ENCODE measurements at places on chromosomes 3 and 15.

DNA sequence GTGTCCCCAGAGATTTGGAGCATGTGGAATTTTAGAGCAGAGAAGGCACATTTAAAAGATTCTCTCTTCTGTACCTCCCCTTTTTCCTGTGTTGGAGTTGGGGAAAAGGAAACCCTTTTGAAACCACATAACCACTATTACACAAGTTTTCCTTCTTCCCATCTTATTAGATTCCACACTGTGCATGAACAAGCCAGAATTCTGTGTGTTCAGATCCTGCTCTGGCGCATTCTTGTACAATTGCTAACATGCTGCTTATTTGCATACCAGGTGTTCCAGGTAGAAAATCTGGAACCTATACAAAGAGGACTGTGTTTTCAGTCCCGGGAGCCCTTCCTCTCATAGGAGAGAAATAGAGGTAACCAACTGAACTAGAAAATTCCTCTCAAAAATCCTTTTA, 2.6 kb upstream of the CIB2 start:
- no peak for DNase-seq

GRCh38 chr3:134852132-134852531, 57.1 kb downstream of the EPHB1 start:
- no peak for DNase-seq

- DNase-seq: no peak
Measured at GRCh38 chr3:8438507-8439079, 63.0 kb upstream of the LMCD1 start.

DNA sequence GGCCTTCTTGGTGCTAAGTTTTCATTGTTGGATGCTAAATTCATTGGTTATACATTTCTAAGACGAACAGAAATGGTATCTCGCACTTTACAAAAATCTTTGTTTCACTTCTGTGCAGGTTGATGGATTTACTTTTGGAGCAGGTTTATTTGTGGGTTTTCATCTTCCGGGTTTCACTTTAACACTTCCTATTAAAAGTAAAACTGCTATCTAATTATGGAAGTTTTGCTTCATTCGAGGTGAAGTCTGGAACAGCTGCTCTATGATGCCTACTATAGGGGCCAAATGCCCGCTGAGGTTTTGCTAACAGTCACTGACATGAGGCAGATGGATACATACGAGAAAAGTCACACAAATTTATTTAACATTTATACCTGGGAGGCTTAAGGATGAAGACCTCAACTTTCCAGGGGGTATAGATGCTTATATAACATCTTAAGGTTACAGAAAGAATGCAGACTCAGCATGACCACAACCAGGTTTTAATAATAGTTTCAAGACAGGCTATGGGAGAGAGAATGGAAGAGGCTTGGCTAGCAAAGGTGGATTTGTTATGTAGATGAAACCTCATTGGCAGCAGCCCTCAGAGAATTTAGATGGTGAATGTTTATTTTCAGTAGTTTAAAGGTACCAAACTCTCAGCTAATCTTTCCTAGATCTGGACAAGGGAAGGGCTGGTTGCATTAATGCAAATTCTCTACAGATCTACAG, 54.2 kb downstream of the OSTN start:
- no peak for DNase-seq

- DNase-seq: no peak
Measured at GRCh38 chr3:145422556-145422955, 738.4 kb downstream of the PLOD2 start.

DNA sequence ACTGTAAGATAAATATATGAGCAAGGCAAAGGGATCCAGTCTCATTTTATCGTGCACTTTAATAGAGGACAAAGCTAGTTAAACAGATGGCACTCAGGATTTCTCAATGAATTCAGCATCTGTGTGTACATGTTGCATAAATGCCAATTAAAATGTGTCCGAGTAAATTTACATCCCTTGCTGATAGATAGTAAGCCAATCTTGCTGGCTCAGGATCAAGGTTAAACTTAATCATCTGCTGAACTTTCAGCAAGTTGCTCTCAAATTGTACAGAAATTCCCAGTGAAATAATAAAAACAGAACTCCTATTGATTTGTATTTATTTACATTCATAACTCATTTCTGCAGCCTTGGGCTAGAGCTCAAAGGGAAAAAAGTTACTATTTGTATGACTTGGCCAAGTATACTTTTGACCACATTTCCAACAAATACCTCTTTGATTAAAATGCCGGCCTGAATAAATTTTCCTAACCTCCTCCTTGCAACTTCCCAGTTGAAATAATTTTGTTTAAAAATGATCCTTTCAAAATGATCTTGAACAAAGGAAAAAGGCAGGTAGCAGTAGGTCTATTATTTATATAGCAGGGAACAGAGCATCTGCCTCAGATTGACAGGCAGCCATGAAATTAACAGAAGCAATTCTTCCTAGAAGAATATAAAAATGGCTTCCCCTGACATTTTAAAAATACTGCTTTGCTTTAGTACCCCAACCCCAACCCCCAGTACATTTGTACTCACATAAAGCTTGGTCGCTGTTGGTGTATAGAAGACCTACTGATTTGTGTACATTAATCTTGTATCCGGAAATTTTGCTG, 1001.9 kb downstream of the ROBO1 start:
- no peak for DNase-seq

GRCh38 chr3:133506215-133506901, 67.1 kb upstream of the CDV3 start:
- DNase-seq: no peak

- no peak for DNase-seq
Measured at GRCh38 chr15:75198560-75199356, 2.9 kb upstream of the C15orf39 start.

DNA sequence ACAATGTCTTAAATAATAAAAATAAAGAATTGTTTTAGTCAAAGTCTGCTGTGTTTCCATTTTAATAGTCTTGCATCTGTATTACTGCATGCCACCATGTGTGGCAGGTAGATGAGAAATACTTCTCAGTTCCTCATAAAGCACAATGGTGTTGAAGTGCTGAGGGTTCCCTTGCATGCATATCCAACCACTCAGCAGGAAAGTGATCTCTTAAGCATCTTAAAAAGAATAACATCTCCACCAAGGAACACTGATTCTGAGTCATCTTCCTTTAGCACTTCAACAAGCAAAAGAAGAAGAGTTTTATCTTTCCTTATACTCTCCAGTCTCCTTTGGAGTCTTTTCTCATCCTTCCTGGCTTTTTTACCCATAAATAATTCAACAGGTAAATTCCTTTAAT, 602.0 kb downstream of the TBL1XR1 start:
- DNase-seq: no peak

- DNase-seq: no peak
Measured at GRCh38 chr3:71436337-71436736, 147.2 kb downstream of the FOXP1 start.

DNA sequence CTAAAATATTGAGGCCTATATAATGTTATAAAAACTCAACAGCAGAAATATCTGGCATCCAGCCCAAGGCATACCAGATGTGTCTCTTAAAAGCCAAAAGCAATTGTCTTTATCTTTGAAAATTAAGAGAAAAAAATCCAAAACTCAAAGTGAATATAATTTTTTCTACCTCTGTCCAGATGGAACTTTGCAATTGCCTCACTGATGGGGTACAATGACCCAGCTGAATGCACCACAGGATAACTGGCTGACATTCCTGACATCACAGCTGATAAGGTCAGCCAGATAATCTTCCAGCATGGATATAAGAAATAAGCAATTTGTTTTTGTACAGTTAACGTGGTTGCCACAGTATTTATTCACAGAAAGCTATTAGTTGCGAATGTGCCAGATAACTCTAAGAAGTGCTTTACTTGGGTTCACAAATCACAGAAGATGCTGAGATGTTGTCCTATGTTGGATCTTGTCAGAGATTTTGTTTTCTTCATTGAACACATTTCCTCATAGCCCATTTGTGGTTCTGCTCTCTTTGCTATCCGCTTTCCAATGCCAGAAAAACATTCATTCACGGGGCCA, 566.9 kb upstream of the CCDC54 start:
- no peak for DNase-seq

GRCh38 chr3:48478626-48479555, 25.1 kb downstream of the SHISA5 start:
- DNase-seq: no peak

- DNase-seq: no peak
Measured at GRCh38 chr15:49075881-49076280, 29.6 kb upstream of the SECISBP2L start.

DNA sequence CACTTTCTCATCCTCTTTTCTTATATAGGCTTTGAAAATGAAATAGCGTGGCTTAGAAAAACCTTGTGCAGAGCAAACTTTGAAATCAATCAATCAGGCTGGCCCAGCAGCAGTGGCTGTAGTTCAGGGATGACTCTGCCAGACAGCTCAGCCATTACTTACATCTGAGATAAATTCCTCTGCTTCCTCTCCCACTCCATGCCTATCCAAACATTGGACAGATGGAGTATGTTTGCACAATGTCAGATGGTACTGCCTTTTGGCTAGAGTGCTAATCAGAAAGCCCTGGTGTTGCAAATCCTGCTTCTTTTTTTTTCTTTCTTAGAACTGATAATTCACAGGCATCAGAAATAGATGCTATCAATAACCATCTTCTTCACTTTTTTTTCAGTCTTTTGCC, 1065.1 kb downstream of the AGBL1 start:
- no peak for DNase-seq

GRCh38 chr3:59559721-59560435, 510.1 kb upstream of the CFAP20DC start:
- no peak for DNase-seq

- no peak for DNase-seq
Measured at GRCh38 chr3:194607592-194608389, 25.4 kb downstream of the TMEM44 start.

- DNase-seq: peak; percentile 29
Measured at GRCh38 chr3:155805204-155805801, 775 bp downstream of the C3orf33 start.

DNA sequence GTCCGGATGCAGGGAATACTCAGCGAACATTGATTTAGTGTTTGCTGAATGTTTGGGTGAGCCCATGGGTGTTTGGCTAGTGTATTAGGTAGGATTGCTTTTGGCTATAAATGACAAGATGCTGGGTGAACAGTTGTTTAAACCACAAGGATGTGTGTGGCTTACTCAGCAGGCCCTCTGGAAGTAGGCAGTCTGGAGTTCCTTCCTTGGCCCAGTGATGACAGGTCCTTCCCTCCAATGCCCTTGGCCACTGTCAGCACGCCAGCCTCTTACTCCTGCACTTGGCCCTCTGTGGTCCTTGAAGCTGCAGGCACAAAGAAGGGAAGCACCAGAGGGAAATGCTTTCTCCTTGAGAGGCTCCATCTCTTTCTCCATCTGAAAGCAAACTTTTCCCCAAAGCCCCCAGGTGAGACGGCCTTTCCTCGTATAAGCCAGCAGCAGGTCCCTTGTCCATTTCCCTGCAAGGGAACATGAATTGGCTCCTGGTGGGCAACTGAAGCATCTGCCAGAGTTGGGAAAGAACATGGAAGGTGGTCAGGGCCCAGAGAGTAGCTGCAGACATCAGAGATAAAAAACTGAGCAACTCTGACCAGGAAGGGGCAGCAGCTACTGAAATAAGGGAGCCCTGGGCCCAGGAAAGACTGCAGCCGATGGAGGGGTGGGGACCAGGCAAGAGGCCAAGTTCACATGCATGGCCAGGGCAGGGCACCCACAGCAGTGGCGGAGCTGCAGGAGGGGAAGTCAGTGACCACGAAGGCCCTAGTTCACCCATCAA, 105.0 kb downstream of the TPRA1 start:
- DNase-seq: no peak

GRCh38 chr15:93048759-93049161, 40.3 kb downstream of the RGMA start:
- peak; percentile 56 for DNase-seq

- no peak for DNase-seq
Measured at GRCh38 chr15:64897345-64897985, 14.2 kb upstream of the ANKDD1A start.

- no peak for DNase-seq
Measured at GRCh38 chr15:40029979-40030893, 8.7 kb downstream of the SRP14 start.

DNA sequence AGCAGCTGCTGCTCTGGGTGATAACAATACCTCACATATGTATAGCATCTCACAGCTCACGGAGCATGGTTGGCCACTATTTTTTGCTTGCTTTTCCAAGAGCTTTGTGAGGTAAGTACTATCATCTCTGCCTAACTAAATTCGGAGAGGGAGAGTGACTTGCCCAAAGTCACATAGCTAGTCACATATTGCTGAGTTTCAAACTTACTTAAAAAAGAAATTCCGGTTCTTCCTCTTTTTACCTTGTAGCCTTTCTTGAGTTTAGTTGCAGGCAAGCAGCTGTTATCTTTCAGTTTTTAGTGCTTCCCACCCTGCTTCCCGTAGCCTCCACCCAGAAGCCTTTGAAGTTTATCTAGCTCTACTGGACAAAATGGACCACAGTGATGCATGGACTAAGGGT, 309.2 kb downstream of the PDCD6IP start:
- no peak for DNase-seq

GRCh38 chr3:192302721-192303120, 424.6 kb downstream of the FGF12 start:
- no peak for DNase-seq
